ENCODE measurements at places on chromosomes 5 and 9.

DNA sequence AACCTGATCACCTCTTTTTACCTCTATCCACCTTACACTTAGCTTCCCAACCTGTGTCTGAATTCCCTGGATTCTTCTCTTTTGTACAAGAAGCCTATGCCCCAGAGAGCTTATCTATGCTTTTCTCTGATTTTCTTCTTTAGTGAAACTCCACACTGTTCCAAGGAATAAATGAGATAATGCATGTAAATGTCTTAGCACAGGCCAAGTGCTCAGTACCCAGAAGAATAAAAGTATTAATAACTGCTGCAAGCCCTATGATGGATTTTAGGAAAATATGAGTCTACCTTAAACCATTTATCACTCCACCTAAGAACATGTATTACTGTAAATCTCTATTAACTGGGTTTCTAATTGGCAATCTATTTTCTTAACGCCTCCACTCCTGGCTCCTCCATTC, 168.5 kb upstream of the TNC start:
- no peak for DNase-seq

- DNase-seq, result no peak
These were observed 556.5 kb upstream of the SEMA6A start for GRCh38 chr5:117131048-117131679.

DNA sequence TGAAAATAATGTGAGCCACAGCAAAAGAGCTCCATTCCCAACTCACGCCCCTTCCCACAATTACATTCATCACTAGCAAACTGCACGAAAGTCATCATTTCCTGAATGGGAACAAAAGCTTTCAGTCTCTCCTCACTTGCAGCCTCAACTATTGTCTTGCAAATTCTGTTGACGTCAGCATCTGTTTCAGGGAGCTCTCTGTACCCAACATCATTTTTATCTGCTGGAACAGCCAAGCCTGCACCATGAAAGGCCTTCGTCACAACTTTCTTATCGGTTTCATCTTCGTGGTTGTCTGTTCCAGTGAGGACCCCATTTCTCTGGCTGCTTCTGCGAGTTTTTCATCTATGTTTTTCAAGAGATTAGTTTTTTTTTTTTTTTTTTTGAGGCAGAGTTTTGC, 14.3 kb upstream of the RNF130 start:
- no peak for DNase-seq

DNA sequence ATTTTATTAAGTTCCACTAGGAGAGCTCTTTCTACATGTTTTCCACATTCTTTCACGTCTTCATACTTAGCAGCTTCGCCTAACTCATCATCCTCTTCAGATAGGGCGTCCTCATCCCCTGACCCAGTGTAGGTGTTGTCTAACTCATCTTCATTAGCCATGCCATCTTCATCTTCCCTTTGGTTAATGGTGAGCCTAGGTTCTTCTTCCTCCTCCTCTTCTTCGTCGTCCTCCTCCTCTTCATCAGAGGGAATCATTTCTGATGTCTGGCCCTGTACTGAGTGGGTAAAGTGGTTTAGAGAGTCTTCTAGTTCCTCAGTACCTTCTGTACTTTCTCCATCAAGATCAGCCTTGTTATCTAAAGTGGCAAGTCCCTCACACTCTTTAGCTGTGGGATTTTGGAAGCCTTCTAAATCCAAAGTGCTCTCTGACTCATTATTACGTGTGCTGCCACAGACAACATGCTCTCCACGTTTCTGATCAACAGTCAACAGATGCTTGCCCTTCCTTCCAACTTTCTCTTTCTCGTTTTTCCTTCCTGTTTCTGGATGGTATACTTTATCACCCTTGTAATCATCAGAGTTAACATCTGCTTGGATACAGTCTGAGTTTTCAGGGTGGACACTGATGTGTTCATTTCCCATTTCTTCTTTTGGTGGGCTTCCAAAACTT, 31.1 kb downstream of the TUT7 start:
- DNase-seq, result no peak

DNA sequence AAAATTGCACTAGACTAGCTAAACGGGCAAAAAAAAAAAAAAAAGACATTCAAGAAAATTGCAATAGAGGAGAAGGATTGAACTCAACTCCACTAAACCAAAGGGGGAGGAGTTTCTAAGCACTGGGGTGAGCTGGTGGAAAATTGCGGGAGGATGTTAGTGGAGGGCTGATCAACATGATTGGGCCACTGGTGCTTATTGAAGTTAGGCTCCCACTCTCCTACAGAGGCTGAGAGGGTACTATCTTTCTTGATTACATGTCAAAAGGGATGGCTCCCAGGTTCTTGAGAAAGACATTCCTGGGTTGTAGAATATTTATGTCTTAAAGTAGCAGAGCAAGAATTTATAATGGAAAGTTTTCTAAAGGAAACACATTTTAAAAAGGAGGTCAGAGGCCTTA, 38.0 kb downstream of the CAMK4 start:
- DNase-seq, result no peak

DNA sequence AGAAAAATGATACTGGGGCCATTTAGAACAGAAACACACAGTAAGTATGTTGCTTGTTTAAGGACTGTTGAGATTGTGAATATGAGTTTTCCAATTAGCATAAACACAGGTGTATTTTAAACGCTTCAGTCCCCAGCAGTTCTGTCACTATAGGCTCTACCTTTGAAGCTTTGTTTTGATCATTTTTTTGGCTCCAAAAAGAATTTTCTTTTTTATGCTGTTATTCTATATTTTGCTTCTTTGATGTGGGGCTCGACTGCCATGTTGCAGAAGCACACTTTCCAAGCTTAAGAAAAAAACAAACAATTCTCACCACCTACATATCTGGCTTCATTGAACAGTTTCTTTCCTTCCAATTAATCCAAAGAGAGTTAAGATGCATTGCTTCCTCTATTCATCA, 131.0 kb upstream of the DMAC1 start:
- no peak for DNase-seq

GRCh38 chr5:59832577-59833301, 60.8 kb downstream of the PDE4D start:
- DNase-seq, result no peak

GRCh38 chr5:75441560-75441959, 69.9 kb downstream of the CERT1 start:
- no peak for DNase-seq

- no peak for DNase-seq
These were observed 37.2 kb upstream of the S1PR3 start for GRCh38 chr9:88954066-88954465.

- DNase-seq, result no peak
These were observed 23.1 kb downstream of the ANP32B start for GRCh38 chr9:98006127-98006796.

GRCh38 chr9:128155736-128156500, 4.1 kb upstream of the BBLN start:
- no peak for DNase-seq

DNA sequence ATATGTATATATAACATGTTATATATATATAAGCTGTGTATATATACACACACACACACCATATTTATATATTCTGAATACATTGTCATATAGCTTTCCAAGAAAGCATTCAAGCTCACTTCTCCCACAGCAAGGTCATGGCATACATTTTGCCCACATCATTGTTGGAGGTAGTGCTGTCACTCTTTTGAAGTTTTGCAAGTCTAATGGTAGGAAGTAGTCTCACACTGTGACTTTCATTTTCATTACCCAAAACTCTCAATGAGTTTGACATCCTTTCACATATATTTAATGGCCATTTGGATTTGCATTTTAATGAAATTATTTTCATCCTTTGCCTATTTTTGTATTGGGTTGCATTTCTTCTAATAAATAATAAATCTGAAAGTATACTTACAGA, 59.8 kb upstream of the COX7C start:
- no peak for DNase-seq

DNA sequence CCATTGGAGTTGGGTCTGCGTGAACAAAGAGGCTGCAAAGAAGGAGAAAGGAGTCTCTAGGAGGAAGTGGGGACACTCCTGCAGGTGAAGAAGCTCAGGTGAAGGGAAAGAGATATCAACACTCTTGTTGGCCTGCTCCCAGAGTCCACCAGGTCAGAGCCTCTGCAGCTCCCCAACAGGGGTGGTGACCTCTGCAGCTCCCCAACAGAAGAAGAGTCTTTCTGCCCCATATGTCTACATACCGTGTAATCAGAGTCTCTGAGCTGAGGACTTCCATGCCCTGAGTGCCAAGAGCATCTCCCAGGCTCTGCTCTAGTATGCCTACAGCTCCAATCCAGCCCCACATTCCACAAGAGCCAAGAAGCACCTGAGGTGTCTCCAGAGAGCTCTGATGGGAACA, 67.4 kb upstream of the TRPC7 start:
- DNase-seq, result no peak

- DNase-seq, result no peak
These were observed 45.7 kb upstream of the HAND1 start for GRCh38 chr5:154523709-154524108.

DNA sequence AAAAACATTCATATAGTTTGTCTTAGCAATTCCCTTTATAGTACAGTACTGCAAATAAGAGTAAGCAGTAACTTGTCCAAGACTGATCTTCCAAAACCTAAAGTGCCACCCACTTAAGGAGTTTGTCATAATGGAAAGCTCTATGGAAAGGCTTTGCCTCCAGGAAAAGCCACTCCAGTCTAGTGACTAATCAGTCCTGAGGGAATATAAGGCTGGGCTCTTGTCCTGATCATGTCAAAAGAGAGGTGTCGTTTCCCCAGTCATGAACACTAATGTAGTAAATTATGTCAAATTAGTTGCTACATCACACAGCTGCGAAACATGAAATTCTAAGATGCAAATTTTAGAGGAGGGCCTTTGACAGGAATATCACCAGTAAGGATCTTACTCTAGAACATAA, 271.6 kb downstream of the GABRB2 start:
- no peak for DNase-seq

DNA sequence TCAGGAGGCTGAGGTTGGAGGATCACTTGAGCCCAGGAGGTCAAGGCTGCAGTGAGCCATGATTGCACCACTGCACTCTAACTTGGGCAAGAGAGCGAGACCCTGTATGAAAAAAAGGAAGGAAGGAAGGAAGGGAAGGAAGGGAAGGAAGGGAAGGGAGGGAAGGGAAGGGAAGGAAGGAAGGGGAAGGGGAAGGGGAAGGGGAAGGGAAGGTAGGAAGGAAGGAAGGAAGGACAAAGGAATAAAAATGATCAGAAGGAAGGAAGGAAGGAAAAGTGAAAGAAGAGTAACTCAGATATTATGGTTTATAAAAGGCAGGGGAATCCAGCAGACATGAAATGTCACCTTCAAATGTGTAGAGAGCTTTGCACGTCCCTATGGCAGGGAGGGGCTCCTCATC, 64.4 kb downstream of the USP20 start:
- no peak for DNase-seq

DNA sequence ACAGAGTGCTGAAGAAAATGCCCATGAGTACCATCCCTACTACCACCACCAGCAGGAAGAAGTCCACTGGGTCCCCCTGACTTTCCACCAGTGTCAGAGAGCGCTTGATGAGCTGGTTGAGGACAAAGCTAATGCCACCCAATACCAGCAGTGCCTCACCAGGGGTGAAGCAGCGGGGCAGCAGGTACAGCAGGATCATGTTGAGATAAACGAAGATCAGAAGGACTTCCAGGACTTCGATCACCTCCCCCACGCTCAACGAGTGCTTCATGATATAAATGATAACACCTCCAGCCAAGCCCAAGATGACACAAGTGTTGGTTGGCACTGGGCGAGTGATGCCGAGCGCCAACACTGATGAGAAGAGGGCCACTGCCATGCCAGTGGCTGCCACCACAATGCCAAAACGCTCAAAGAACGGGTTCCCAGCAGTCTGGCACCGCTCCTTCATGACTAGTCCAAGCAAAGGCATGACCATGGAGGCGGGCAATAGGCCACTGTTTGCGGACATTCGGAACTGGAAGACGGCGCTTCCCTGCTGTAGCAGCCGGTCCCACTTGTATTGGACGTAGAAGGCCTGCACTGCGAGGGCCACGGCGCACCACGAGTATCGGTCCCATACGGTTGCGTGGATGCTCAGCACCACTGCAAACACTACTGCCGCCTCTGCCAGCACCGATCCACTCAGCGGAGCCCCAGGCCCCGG, 679 bp downstream of the DOLK start:
- DNase-seq, result no peak

DNA sequence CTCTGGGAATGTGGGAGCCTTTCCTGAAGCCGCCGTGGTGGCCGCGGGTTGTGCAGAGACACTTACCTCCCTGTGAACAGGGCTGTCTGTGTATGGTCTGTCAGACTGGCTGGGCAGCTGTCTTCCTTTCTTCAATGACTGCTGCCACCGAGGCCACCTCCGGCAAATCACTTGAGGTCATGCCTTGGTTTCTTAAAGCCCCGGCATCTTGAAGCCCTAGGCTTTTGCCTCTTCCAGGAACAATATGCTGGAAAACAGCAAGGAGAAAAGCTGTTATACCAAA, 79.5 kb upstream of the ZSWIM6 start:
- DNase-seq, result no peak

DNA sequence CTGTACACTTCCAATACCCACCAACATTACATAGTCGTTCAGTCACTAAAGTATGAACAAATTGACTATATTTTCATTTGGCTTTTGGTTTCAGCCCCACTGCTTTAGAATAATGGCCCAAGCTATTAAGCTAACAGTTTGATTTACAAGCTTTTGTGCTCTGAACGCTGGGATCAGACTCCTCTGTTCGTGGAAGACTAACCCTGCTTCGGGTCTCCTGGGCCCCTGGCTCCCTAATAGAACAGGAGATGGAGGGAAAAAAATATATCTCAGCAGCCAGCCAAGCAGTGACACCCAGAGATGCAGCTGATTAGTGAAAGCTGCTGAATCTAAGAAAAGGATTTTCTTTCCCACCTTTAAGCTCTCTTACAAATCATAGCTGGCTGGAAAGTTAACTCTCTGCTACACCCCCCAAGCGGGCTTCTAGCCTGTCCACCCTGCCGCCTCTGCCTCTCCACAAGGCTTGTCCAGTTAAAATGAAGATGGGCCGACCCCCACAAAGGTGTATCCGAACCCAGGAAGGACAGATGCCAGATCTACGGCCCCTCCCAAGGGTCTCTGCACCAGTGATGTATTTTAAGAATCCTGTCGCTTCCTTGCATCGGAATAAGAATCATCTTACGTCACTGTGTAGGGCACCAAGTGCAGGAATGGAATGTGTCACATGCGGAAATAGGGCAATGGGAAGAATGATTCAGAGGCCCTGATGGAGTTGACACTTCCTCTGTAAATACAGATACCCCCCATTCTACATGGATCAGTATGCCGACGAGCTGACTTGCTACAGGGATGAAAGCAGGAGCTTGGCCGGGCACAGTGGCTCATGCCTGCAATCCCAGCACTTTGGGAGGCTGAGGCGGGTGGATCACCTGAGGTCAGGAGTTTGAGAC, 33.4 kb upstream of the BARHL1 start:
- no peak for DNase-seq

Measured in D721Med (cell line).